ENCODE measurements at places on chromosomes 3 and 15.

DNA sequence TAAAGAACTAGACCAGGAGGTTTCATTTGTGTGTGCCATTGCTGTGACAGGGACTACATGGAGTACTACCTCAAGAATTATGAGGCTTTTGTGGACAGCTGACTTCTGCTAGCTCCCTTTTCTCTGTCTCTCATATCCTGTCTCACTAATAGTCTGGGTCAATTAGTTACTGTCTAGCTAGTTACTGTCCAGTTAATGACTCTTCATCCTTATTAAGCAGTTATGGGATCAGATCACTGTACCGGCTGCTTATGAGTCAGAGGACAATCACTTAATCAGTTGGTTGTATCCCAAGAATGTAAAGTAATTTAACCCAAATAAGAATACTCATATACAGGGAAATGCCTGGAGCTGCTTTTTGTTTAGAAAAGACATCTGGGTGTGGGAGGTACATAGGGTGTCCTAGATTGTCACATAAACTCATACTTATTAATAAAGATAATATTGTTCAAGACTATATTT, 158.0 kb downstream of the CDIN1 start:
- DNase-seq = no peak

DNA sequence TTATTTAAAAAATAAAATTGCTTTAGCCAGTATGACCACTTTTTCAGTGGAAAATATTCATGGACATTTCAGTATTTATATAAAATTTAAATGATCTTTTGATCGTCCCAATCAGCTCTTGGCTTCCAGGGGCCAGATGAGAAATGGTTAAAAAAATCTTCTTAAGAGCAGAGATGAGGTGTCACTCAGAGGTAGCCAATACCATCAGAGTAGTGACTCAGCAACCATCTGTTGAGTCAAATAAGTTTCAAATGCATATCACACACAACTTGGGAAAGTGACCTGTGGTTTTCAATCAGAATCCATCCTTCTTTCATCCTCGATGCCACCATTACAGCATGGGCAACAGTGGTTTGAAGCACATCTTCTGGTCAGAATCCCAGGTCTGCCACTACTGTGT, 958.8 kb upstream of the NR2F2 start:
- DNase-seq = no peak

DNA sequence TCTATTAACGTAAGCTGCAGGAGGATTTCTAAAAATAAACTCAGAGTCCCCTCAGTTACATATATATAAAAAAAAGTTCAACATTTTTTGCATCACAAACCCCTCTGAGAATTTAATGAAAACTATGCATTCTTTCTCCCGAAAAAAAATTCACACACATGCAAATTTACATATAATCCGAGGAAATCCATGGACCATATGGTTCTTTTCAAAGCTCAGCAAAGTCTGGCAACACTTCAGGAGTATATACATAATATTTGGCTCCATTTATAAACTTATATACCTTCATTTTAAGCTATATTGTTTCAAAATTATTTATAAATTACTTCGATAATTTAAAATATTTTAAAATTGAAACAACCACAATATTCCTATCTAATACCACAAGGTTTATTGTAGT, 140.7 kb upstream of the PLXND1 start:
- no peak for DNase-seq

DNA sequence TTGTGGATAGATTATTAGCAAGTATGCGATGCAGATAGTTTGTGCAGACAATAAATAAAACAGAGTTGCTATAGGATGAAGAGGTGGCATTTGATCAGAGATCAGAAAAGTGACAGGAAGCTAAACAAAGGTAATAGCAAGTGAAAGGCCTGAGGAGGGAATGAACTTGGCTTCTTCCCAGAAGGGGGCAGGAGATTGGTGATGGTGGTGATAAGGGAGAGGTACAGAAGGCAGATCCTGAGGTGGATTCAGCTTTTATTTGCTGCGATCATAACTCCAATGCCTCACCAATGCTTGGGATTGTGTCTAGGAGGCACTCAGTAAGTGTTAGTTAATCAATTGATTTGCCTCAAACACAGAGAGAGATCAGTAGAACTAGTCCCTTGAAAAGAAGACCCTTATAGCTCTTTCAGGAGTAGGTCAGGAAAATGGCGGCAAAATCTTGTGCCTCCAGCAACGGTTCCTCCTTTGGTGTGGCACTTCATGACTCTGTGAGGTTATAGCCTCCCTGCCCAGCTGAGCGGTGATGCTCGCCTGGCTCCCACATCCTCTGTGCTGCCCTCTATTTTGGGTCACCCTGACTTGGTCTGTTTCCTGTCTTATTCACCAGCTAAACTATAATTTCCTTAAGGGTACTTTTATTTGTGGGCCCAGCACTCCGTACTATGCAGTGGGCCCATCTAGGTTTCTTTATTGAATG, 37.5 kb downstream of the TGFBR2 start:
- DNase-seq = no peak

All from SIG-M5 (cell line).